ENCODE measurements at places on chromosomes 3 and 15. TPM values are rescaled to one million over a fixed set of nuclear protein-coding genes. Genes with fewer than 3 reads are reported as not detected.

GRCh38 chr15:40902605-40903561, 8.6 kb downstream of the VPS18 start:
- H3K27me3 ChIP-seq: no peaks in the 10 kb centered on the region
- H3K36me3 ChIP-seq: peaks cover 48% of the 10 kb centered on the region
- peak overlapping the region; percentile 77 for H3K27ac ChIP-seq
- peak; percentile 39 for DNase-seq
- H3K4me3 ChIP-seq: no peak overlapping the region
- H3K4me1 ChIP-seq: peaks cover 50% of the 10 kb centered on the region

- H3K27ac ChIP-seq: no peak overlapping the region
- peaks cover 18% of the 10 kb centered on the region for H3K27me3 ChIP-seq
- no peak for DNase-seq
- no peak overlapping the region for H3K4me3 ChIP-seq
- no peaks in the 10 kb centered on the region for H3K4me1 ChIP-seq
Observed at GRCh38 chr3:125958511-125959316, 10.3 kb upstream of the ROPN1B start.

Gene CAPN3
- 2.9 TPM for total RNA-seq

DNA sequence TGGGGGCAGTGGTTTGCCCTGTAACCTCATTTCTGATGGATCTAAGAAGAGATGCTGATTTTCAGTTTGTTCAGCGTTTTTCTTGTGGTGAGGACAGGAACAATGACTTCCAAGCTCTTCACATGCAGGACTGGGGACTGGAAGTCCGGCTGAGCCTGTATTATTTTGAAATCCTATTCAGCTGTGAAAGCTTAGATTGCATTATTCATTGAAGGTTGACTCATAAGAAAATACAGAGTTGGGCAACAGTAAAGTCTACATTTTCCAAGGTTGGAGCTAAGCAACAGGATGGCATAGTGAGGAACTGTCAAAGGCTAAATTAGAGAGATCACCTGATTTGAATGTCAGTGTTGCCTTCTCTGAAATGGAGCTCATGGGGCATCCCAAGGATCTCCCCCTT, 230.9 kb upstream of the FEZF2 start:
- DNase-seq: no peak
- H3K36me3 ChIP-seq: no peaks in the 10 kb centered on the region
- H3K4me3 ChIP-seq: no peak overlapping the region

Gene TGM5
- 0.31 TPM for total RNA-seq

DNA sequence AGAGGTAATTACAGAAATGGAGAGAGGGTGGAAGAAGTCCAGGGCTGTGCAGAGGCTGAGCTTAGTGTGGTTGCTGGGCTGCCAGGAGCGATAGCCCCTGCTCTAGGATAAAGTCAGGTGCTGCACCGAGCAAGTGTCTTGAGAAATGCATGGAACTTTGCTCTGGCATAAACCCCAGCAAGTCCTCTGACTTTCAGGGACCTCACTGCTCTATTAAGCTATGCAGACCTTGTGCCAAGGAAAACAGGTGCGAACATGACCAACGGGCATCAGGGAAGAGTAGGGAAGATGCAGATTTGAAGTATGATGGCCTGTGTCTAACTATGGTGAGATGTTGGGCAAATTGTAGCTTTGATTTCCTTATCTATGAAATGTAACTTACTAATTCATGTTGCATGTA, 416.8 kb downstream of the NR2F2 start:
- H3K36me3 ChIP-seq: no peaks in the 10 kb centered on the region
- H3K27me3 ChIP-seq: no peaks in the 10 kb centered on the region
- H3K4me3 ChIP-seq: no peak overlapping the region
- no peak overlapping the region for H3K27ac ChIP-seq
- no peaks in the 10 kb centered on the region for H3K4me1 ChIP-seq

DNA sequence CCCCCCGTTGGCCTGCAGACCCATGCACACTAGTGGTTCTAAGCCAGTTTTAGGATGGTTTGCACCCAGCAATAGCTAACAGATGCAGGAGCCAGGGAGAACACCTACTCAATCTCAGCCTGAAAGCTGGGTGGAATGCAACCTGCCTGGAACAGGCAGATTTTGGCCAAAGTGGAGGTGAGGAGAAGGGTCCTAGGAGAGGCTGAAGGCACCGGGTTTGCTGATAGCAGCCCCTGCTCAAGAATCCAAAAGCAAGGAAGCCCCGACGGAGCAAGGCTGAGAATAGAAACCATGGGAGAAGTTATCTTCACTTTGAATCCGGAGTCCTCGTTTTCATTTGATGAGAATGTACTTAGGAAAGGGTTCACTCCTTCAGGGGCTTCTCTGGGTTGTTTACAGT, 9.9 kb downstream of the RRP9 start:
- no peak overlapping the region for H3K4me3 ChIP-seq
- no peak for DNase-seq
- H3K27me3 ChIP-seq: no peaks in the 10 kb centered on the region
- H3K27ac ChIP-seq: no peak overlapping the region
- H3K4me1 ChIP-seq: no peaks in the 10 kb centered on the region

DNA sequence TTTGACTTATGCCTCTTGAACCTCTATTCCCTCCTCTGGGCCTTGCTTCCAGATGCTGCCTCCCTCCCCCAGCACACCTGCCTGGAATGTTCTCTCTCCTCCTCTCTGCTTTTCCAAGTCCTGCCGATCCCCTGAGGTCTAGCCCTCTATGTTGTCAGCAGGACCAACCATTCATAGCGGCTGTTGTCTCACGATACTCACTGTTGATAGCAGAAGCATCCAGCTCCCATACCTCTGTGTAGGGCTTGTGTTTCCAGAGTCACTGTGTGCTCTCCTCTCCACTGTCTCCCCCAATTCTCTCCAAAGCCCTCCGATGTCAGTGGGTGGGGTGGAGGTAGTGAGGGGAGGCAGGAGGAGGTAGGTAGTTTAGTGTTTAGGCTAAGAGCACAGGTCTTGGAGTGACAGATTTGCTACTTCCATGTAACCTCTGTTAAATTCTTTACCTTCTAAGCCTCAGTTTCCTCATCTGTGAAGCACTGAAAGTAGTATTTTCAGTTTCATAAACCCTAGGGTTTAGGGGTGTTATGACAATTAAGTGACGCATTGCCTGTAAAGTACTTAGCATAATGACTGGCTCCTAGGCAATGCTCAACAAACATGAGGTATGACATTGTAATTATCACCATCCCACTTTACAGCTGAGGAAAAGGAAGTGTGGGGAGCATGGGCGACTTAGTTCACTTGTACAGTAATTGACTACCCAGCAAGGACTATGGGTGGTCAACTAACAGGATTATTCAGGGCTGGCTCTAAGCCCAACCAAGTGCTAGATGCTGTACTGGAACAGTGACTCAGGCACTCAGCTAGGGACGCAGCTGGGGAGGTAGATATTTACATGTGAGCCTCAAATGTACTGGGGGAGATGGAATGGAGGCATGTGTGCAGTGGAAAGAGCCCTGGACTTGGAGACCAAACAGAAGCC, 122.8 kb downstream of the CACNA1D start:
- H3K4me1 ChIP-seq: no peaks in the 10 kb centered on the region
- DNase-seq: no peak
- no peak overlapping the region for H3K27ac ChIP-seq
- H3K36me3 ChIP-seq: no peaks in the 10 kb centered on the region
- no peak overlapping the region for H3K4me3 ChIP-seq
- H3K27me3 ChIP-seq: peaks cover 13% of the 10 kb centered on the region

DNA sequence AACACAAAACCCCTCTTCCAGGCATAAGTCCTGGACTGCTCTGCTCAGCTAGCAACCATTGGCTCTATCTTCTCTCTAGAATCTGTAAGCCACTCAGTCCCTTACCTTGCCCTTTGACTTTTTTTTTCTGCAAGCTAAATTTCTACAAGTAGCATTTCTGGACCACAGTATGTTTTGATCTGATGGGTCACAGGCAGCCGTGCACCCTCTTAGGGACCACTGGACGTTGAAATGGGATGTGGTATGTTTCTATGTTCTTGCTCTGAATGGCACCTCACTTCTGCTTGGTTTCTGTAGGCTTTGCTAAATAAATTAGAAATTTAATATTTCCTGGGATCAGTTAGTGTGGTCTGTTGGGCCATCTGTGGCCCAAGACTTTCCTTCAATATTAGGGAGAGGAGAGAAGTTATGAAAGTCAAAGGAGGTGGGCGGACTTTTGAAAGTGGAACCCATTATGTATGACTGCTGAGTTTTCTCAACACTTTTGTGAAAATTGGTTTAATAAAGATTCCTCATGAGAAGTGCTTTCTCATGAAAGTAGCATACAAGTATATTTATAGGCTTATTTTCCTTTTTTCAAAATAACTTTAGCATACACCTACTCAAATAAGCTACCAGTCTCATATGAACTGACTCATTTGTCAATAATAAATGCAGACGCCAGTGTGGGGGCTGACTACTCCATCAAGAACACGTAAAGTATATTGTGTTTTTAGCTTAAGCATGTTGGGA, 18.4 kb upstream of the TIPARP start:
- H3K36me3 ChIP-seq: no peaks in the 10 kb centered on the region
- DNase-seq: no peak
- peaks cover 2% of the 10 kb centered on the region for H3K4me1 ChIP-seq
- H3K4me3 ChIP-seq: no peak overlapping the region

DNA sequence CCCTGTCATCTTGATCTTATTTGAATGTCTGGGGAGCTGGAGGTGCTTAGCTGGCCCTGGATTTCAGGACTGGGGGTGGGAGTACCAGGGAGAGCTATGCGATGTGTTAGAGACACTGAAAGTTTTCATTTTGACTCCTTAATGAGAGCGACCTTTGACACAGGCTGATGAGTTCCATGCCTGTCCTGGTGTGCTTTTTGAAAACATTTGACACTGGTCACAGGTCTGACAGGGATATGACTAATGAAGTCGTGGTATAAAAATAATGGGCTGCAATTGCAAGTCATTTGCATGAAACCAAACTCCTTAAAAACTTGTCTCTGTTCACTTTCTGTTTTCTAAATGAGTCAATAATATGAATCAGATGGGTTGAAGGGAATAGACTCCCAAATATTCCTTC, 81.9 kb downstream of the MECOM start:
- H3K36me3 ChIP-seq: no peaks in the 10 kb centered on the region
- no peak for DNase-seq
- H3K4me1 ChIP-seq: no peaks in the 10 kb centered on the region
- H3K4me3 ChIP-seq: no peak overlapping the region
- H3K27me3 ChIP-seq: no peaks in the 10 kb centered on the region

Gene COL7A1
- 1.6 TPM for total RNA-seq

DNA sequence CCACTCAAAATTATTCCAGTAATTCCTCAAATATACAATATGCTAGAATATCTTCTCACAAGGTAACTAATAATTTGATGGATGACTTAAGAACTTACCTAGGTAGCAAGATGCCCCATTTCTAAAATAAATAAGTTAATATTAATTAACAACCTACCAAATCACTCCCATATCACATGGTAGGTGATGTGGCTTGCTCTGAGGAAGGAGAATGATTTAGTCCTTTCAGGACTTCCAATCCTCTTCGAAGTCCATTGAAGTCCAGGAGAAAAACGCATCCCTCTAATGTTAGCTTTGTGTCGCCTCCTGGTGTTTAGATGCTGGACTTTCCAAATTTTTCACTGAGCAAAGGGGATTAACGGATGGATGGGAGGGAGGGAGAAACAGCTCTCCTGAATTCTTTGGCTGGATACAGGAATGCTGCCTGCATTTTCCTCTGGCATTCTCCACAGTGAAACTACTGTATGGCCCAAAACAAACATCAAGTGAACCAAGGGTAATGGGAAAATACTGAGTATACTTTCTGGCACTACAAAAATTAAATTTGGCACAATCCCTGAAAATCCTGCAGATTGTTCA, 58.6 kb downstream of the PRICKLE2 start:
- no peaks in the 10 kb centered on the region for H3K36me3 ChIP-seq
- H3K4me3 ChIP-seq: no peak overlapping the region
- no peak overlapping the region for H3K27ac ChIP-seq
- H3K4me1 ChIP-seq: no peaks in the 10 kb centered on the region
- H3K27me3 ChIP-seq: no peaks in the 10 kb centered on the region

DNA sequence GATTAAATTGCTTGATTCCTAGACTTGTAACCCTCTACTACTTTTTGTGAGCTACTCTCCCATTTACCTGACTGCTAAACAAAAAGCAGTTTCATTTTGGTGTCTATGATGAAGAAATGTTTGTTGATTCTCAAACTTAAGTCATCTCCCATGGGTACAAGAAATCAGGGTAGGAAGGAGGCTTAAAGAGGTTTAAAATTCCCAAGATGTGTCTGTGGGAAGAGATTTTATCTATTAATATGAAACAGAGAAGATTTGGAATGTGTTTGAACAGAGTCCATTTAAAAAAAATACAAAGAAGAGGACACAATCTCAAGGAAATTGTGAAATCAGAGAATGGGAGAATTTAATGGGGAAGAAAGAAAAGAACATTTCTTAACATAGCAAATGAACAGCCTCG, 14.8 kb downstream of the P3H2 start:
- H3K27ac ChIP-seq: no peak overlapping the region
- H3K36me3 ChIP-seq: no peaks in the 10 kb centered on the region
- peaks cover 13% of the 10 kb centered on the region for H3K27me3 ChIP-seq
- H3K4me1 ChIP-seq: no peaks in the 10 kb centered on the region
- no peak overlapping the region for H3K4me3 ChIP-seq

DNA sequence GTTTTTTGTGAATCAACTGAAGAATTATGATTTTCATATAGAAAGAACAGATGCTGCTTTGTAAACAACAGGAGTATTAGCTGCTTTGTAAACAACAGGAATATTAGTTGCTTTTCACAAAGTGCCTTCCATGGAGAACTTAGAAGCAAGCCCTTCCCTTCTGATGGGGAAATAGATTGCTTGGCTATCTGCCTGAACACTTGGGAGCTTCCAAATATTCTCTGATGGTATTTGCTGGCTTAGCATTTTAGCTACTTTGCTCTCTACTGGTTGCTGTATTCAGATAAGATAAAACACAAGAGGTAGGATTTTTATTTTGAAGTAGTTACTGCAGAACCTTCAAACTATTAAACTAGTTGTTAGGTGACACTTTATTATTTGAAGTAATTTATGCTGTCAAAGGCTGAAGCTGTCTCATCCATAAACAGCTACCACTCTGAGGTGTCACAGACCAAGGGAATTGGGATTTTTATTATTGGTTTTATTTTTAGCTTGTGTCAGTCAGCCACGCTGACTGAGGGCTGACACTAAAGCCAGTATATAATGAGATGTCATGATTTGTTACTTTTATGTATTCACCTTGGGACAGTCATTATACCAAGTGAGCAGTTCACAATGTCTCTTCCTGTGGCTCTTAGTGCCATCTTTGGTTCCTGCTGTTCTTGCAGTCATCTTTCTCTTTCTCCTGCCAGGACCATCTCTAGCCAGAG, 50.0 kb downstream of the ZIC1 start:
- no peak overlapping the region for H3K27ac ChIP-seq
- no peaks in the 10 kb centered on the region for H3K36me3 ChIP-seq
- no peaks in the 10 kb centered on the region for H3K4me1 ChIP-seq
- H3K4me3 ChIP-seq: no peak overlapping the region
- H3K27me3 ChIP-seq: no peaks in the 10 kb centered on the region

DNA sequence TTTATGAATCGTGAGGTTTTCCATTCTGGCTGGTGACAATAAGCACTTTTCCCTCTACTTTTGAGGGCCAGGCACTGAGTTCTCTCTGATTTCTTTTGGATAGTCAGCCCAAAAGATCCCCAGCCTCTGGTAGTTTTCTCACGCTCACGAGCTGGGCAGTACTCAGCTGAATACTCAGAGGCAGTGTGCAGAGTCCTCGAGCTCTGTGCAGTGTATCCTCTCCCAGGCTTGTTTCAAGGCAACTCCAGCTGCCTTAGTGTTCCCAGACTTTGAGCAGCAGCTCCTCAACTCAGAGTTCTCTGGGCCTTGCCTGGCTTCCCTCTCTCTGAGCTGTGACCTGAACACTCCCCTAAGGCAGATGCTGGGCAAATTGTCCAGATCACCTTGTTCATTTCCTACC, 59.1 kb upstream of the IQSEC1 start:
- H3K4me1 ChIP-seq: peaks cover 5% of the 10 kb centered on the region
- no peak for DNase-seq
- no peaks in the 10 kb centered on the region for H3K36me3 ChIP-seq
